NCI-H1417 treated with DMSO at 0.1 percent for 48 hours (cell line): ENCODE measurements at places on chromosomes 16 and 17.
A peak's percentile ranks its signal among the peaks of the same experiment; 100 is the strongest.

- DNase-seq: peak; percentile 50
Observed at GRCh38 chr16:24516900-24517669, 22.3 kb upstream of the RBBP6 start.

DNA sequence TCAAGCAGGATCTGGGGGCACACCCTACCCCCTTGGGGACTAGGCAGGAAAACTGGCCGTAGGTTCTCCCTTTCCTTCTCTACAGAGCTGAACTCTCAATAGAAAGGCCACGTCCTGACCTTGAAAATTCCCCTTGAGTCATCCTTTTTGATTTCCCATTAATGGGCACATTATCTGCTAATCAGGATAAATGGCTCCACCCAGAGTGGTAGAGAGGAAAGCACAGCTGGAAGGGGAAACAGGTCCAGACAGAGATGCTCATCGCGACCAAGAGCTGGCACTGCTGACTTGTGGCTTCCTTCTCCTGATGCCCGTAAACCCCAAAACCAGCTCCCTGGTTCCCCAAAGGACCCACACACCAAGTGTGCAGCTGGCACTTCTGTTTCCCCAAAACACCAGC, 206.5 kb upstream of the CDH5 start:
- DNase-seq: no peak

DNA sequence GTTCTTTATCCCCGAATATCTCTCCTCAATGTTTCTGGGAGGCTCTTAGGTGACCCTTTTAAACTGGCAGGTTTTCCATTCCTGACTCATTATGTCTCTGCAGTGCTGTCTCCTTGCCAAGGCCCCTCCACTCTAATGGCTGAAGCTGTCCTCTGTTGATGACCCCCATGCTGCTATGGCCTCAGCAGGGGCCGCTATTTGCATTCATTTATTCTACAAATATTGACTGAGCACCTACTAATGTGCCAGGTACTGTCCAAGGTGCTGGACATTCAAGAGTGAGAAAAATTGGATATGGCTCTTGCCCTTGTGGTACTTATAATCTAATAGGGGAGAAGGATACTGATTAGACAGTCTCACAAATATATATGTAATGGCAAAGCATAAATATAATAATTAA, 55.4 kb downstream of the GP2 start:
- DNase-seq: no peak

DNA sequence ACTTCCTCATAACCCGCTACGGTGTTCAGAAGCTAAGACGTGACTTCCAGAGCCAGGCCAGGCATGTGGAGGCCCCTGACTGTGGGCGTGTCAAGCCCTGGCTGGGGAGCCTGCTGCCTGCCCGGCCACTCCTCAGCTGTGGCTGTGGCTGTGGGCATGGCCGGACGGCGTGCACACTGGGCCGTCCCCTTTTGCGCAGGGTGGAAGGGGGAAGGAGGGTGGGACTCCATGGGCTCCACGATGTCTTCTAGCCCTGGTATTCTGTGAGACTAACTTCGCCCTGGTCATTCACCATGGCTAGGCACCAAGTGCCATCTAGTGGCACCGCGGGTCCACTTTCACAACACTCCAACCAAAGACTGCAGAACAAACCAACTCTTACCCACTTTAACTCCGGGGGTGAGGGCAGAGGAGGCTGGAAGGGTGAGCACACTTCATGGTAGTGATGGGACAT, 67.9 kb downstream of the N4BP1 start:
- DNase-seq: no peak

DNA sequence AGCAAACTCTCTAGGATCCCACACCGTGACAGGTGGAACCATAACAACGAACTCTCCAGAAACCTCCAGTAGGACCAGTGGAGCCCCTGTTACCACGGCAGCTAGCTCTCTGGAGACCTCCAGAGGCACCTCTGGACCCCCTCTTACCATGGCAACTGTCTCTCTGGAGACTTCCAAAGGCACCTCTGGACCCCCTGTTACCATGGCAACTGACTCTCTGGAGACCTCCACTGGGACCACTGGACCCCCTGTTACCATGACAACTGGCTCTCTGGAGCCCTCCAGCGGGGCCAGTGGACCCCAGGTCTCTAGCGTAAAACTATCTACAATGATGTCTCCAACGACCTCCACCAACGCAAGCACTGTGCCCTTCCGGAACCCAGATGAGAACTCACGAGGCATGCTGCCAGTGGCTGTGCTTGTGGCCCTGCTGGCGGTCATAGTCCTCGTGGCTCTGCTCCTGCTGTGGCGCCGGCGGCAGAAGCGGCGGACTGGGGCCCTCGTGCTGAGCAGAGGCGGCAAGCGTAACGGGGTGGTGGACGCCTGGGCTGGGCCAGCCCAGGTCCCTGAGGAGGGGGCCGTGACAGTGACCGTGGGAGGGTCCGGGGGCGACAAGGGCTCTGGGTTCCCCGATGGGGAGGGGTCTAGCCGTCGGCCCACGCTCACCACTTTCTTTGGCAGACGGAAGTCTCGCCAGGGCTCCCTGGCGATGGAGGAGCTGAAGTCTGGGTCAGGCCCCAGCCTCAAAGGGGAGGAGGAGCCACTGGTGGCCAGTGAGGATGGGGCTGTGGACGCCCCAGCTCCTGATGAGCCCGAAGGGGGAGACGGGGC, 1.3 kb downstream of the SPN start:
- no peak for DNase-seq

GRCh38 chr17:17077861-17078732, 35.8 kb downstream of the MPRIP start:
- no peak for DNase-seq

DNA sequence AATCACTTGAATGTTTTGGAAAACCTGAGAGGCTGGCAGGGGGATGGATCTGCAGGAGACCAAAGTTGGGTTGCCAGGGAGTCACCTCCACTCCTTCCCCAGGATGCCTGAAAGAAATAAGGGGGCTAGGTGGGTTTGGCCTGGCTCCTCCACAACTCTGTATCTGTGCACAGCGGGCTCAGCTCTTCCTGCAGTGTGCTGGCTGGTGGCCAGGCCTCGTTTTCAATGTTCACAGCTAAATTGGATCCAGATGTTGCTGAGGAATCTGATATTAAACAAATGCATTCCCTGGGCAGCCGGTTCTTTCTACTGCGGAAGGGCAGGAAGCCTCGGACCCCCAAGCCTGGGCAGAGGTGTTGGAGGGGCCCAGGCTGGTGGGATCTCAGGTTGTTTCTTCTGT, 106.2 kb downstream of the N4BP1 start:
- no peak for DNase-seq

GRCh38 chr16:72443809-72444208, 271.9 kb upstream of the PMFBP1 start:
- no peak for DNase-seq

DNA sequence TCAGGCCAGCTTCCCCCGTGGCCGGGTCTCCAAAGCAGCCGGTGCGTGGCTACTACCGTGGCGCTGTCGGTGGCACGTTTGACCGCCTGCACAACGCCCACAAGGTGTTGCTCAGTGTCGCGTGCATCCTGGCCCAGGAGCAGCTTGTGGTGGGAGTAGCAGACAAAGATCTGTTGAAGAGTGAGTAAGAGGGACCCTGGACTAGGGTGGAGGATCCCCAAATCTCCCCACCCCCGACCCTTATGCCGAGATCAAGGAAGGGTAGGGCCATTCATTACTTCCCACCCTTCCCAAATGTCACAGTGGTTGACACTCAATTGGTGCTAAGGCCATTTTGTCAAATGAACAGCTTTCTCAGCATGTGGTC, 1.2 kb downstream of the COASY start:
- DNase-seq: no peak
